ENCODE measurements at places on chromosomes 16 and 17.

- no peak for DNase-seq
Measured at GRCh38 chr17:77654850-77655249, 303.7 kb upstream of the TNRC6C start.

DNA sequence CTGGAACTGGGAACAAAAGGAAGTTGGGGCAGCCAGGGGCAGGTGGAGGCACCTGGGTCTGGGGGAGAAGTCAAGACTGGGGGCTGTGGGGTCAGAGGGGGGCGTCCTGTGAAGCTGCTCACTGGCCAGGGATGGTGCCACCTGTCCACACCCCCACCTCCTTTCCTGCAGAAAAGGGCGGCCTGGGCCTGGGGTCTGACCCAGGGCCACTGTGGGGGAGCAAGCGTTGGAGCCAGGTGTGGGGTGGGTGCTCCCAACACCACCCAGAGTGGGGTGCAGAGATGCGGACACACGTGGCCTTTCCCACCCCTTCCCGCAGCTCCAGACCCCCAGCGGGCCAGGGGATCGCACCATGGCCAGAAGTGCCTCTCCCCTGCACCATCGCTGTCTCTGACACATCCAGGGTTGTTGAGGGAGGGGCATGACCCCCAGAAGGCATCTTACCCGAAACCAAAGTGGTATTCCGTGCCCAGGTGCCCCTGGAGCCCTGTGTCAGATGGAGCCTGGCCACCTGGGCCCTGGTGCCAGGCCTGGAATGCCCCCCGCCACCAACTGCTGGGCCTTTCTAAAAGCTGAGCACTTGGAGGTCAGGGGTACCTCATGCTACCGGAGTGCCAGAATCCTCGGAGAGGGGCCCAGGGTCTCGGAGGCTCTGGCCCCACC is 2.6 kb upstream of the SLC16A3 start:
- DNase-seq = no peak

DNA sequence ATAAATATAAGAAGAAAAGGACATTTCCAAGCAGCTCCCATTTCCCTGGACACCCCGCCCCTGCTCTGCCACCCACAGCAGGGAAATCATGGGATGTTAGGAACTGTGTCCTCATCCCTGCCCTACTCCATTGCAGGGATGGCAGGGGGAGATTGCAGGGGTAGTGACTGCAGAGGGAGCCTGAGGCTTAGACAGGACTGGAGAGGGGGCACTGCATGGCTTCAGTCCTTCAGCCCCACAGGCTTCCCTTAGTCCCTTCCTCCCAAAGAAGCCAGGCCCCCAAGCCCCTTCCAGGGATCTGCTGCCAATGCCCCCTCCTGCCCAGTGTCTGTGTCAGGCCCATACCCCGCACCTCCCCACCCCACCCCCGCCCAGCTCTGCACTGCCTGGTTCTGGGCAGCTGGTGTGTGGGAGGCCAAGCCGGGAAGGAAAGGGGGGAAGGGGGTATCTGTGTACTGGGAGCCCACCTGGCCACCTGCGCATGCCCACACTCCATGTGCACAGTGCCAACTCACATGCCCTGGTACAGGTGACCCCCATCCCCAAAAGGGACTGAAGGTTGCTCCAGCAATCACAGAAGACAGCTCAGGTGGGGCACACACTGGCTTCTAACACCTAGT is 3.3 kb downstream of the RUNDC3A start:
- DNase-seq = no peak

GRCh38 chr17:67489273-67489672 is 112.2 kb downstream of the PITPNC1 start:
- no peak for DNase-seq

DNA sequence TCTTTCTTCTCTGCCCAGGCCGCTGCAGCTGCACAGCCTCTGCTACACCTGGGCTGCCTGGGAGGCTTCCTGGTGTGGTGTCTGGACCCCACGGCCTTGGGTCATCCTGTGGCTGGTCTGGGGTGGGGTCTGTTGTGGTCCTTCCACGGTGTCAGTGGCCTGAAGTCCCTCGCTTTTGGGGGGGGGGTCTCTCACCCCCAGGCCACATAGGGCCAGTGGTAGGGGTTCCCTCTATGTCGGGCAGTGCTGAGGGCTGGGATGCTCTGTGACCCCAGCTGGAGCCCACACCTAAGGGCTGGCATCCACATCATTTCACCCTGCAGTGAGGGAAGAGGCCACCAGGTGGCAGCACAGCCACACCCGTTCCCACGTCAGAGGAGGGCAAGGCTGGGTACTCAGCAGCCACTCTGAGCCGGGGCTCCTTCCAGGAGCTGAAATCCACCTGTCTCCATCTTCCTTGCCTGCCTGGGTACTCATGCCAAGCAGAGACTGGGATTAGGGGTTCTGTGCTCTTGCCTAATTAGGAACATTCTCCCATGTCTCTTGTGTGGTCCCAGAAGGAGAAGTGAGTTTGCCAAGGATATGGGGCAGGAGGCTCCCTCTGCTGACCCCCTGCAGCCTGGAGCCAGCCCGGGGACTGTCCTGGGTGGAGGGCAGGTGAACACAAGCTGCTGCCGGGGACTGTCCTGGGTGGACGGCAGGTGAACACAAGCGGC is 13.0 kb downstream of the ENGASE start:
- peak; percentile 61 for DNase-seq

- no peak for DNase-seq
Measured at GRCh38 chr17:55576996-55577586, 65.8 kb upstream of the SMIM36 start.

Measured in T-cell (primary cell).